Panc1 (cell line): ENCODE measurements at places on chromosomes 7 and 10. TPM values are rescaled to one million over a fixed set of nuclear protein-coding genes. Genes with fewer than 3 reads are reported as not detected.

THSD7A gene
- 38.6 TPM for total RNA-seq

MET gene
- total RNA-seq, result 103 TPM

TMEM236 gene
- 0.05 TPM for total RNA-seq

AEBP1 gene
- 0.62 TPM for total RNA-seq

HIBADH gene
- 31.2 TPM for total RNA-seq

ZNF775 gene
- 14.7 TPM for total RNA-seq

HOXA13 gene
- 1.2 TPM for total RNA-seq

INSIG1 gene
- total RNA-seq, result 92.6 TPM

IDI2 gene
- total RNA-seq, result not detected
